Stimulated activated CD4-positive, alpha-beta T cell treated with anti-CD3 and anti-CD28 coated beads, Interleukin-1b, Interleukin-23, amount 100 ng/mL, for 4 hours (primary cell): ENCODE measurements at places on chromosomes 4 and X.

DNA sequence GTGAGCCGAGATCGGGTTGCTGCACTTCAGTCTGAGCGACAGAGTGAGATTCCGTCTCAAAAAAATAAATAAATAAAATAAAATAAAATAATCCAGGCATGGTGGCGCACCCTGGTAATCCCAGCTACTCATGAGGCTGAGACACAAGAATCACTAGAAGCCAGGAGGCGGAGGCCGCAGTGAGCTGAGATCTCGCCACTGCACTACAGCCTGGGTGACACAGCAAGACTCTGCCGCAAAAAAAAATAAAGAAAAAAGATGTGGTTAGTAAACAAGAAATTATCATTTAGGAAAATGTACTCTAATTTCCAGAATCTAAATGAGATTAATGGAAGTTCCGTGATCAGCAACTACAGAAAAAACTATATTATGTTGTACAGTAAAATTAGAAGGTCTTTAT lies 14.5 kb upstream of the LRBA start:
- DNase-seq = peak; percentile 27

GRCh38 chrX:31092476-31092875 lies 20.6 kb upstream of the FTHL17 start:
- DNase-seq = no peak

GRCh38 chr4:52748432-52748831 lies 2.8 kb downstream of the ERVMER34-1 start:
- DNase-seq = no peak

- no peak for DNase-seq
Observed at GRCh38 chr4:14837860-14838259, 164.4 kb upstream of the CPEB2 start.

- no peak for DNase-seq
Observed at GRCh38 chr4:120801137-120801758, 121.3 kb downstream of the PRDM5 start.
